Stimulated activated naive B cell treated with anti-CD40 and anti-IgM and Interleukin-4, amounts not matched to agents 10 μg/mL and 1 μg/mL and 100 μg/mL, for 72 hours (primary cell): ENCODE measurements at places on chromosomes 6 and 20.
A peak's percentile ranks its signal among the peaks of the same experiment; 100 is the strongest.

- DNase-seq, result no peak
Observed at GRCh38 chr6:158257425-158257759, 54.9 kb upstream of the TULP4 start.

- no peak for DNase-seq
Observed at GRCh38 chr6:25133568-25133967, 145.6 kb upstream of the CARMIL1 start.

DNA sequence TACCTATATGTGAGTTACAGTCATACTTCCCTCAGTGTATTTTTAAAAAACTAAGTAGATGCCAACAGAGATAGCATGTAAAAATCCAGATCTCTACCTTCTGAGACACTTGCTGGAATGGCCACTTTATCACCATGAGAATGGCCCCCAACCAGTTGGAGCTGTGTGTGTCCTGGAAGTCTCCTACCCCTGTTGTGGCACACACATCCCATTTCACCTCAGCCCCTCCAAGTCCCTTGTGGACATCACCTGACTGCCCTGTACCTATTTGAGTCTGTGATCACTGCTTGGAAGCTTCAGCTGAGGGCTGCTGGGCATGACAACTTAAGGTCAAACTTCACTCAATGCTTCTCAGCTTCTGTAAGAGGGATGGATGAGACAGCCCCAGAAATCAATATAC is 24.1 kb downstream of the MOCS1 start:
- no peak for DNase-seq

DNA sequence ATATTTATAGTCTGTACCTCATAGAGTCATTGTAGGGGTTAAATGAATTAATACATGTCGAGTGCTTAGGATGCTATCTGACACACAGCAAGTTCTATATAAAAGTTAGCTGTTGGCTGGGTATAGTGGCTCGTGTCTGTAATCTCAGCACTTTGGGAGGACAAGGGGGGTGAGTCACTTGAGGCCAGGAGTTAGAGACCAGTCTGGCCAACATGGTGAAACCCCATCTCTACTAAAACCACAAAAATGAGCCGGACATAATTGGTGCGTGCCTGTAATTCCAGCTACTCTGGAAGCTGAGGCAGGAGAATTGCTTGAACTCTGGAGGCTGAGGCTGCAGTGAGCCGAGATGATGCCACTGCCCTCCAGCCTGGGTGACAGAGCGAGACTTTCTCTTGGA is 222.9 kb downstream of the UBE3D start:
- no peak for DNase-seq

- DNase-seq, result no peak
Observed at GRCh38 chr6:108796875-108797274, 51.3 kb upstream of the ARMC2 start.

GRCh38 chr6:150967910-150968309 is 102.4 kb downstream of the MTHFD1L start:
- no peak for DNase-seq

- DNase-seq, result no peak
Observed at GRCh38 chr6:167662881-167663205, 163.9 kb upstream of the AFDN start.

DNA sequence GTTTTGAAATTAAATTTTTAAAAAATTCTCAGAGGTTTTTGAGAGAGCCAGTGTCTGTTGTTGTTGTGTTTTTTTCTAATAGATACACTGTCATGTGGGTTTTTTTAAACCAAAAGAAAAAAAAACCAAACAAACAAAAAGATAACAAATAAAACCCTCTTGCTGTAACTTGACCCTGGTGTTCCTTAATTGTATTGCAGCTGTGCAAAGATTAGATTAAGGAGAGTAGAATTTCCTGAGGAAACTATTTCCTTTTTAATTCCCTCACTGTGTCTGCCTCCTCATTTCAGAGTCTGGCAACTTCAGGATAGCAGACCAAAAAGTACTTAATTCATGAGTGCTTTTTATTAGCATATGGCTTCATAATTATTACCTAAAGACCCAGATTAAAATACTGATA is 281.9 kb downstream of the EPM2A start:
- no peak for DNase-seq

GRCh38 chr6:20134613-20135012 is 77.7 kb downstream of the MBOAT1 start:
- no peak for DNase-seq

DNA sequence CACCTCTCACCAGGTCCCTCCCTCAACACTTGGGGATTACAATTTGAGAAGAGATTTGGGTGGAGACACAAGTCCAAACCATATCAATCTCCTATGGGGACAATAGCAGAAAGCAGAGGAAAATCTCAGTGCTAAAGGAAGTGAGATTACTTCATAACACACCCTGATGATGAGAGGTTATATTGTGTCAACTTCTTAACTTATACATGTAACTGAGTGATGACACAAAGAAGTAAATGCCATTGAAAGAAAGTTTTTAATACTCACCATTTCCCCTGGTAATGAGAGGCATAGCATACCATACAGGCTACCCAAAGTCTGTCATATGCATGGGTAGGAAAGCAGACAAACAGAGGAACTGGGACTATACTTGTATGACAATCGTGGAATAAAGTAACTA is 137.2 kb downstream of the MMUT start:
- no peak for DNase-seq

DNA sequence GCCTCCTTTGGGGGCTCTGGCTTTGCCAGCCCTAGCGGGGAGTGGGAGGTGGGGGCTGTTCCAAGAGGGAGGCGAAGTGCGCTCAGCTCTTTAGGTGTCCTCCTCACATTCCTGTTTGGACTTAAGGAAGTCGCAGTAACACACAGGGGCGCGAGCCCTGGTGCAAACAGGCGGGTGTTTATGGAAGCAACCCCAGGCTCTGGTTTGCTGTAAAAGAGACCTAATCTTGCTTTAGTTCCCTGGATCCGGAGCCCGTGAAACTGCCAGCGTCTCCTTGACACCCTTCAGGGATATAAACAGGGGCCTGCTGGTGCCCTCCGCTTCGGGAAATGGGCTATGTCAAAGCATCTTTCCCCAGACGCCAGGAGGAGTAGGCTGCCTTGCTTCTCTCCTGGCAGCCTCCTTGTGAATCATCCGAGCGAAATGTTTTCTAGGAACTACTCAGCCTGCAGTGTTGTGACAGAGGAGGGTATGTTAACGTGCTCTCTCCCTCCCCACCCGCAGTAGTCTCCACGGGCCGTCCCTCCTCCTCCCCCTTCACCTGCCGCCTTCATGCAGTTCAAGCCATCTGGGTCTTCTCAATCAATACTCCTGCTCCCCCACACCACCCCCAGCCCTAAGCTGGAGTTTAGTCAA is 168.0 kb upstream of the LRFN2 start:
- DNase-seq, result no peak

- no peak for DNase-seq
Observed at GRCh38 chr6:32116674-32117073, 7.5 kb upstream of the TNXB start.

GRCh38 chr20:21575167-21575566 is 61.3 kb upstream of the NKX2-2 start:
- no peak for DNase-seq

- DNase-seq, result no peak
Observed at GRCh38 chr6:20708367-20709124, 174.3 kb downstream of the CDKAL1 start.

GRCh38 chr6:149503276-149503675 is 18.5 kb upstream of the ZC3H12D start:
- DNase-seq, result no peak

DNA sequence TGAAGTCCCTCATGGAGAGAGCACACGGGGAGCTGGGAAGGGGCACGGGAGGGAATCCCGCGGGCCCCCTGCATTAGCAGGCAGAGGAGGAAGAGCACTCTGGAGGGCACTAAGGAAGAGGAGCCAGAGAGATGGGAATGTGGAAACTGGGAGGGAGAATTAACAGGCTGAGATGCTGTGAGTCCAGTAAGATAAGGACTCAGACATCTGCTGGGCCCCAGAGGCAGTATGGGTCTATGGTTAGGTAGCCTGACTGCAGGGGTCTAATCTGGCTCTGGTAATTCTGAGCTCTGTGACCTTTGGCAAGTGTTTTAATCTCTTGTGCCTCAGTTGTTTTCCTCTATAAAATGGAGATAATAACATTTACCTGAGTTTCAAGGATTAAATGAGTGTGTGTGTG is 15.7 kb upstream of the SRSF3 start:
- no peak for DNase-seq

- DNase-seq, result no peak
Observed at GRCh38 chr6:157143171-157143889, 180.0 kb downstream of the TMEM242 start.

- no peak for DNase-seq
Observed at GRCh38 chr6:111688331-111688730, 82.7 kb upstream of the TRAF3IP2 start.

GRCh38 chr20:21398109-21399004 is 1.0 kb upstream of the NKX2-4 start:
- DNase-seq, result no peak

DNA sequence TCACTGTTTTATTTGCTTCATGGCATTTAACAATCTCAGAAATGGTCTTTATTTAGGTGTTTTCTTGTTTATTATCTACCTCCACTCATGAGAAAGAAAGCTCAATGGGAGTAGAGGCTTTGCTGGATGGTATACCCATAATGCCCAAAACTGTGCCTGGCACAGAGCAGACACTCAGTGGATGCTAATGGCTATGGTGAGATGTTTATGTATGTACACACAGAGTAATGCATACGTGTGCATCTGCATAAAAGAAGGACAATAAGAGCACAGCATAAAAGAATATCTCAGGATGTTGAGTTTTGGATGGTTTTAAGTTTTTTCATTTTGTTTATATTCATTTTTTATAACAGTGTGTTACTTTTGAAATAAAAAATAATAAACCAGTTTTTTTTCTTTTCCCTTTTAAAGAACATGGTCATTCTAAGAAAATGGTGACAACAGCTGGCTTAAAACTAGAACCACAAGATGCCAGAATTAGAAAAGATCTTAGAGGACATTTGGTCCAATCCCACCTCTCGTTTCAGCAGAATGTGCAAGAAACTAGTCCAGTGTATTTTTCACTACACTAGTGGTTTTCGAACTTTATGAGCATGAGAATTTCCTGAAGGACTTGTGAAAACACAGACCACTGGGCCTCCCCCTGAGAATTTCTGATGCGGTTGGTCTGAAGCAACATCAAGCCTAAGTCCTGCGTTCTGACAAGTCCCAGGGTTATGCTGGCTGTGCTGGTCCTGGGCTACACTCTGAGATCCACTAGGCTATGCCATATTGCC is 131.9 kb downstream of the FYN start:
- DNase-seq, result no peak

- no peak for DNase-seq
Observed at GRCh38 chr6:166613027-166613426, 14.0 kb downstream of the RPS6KA2 start.

DNA sequence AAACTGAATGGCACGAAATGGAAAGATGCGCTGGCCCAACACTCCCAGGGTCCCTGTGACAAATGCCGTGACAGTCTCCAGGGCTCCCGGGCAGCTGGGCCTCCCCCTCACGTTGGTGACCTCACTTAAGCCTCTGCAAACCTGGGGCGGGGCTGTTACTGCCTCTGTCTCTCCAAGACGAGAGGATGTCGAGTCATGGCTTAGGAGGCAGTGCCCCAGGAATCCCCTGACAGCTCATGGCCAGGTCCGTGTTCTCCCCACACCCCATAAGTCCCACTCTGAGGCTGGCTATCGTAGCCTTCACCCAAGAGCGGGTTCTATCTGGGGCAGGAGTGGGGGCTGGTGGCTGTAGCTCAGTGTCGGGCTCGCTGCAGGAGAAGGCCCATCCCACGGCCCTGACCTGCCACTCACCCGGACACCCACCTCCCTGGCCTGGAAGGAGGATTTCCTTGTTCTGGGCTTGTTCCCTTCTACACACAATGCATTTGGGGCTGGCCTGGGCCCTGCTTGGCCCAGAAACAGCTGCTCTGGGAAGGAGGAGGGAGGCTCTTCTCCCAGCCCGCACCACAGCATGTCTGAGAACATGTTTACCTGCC is 5.6 kb upstream of the RPS21 start:
- DNase-seq, result no peak

DNA sequence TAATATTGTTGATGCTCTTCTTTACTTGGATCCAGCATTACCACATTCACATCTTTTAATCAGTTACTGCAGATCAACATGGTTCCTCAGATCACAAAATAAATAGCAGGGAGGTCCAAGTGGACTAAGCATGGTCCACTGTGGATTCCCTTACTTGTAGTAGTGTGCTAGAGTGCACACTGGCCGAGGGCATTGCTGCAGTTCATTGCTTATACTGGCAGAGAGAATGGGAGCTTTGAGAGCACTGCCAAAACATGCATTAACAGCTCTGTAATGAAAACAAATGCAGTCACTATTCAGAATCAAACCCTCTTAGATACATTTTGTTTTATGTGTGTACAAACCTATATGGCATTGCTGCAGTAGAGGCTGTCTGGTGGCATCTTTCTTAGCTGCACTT is 471.5 kb downstream of the CD109 start:
- DNase-seq, result no peak

DNA sequence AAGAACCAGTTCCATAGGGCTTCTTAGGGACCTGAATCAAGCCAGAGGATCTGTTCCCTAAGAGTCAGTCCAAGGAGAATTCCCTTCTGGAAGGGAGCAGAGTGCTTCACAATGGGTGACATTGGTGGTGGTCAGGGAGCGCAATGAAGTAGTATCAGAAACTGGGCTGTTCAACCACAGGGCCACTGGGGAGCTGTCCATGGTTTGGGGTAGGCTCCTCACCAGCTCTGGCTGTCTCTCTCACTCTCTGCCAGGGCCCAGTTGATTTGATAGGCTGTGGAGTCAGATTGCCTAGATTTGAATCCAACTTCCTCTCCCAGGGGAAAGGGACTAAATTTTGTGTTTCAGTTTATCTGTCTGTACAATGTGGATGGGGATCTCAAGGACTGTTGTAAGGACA is 36.7 kb upstream of the CHD6 start:
- no peak for DNase-seq

GRCh38 chr6:106609699-106610098 is 19.6 kb downstream of the RTN4IP1 start:
- DNase-seq, result peak; percentile 17

DNA sequence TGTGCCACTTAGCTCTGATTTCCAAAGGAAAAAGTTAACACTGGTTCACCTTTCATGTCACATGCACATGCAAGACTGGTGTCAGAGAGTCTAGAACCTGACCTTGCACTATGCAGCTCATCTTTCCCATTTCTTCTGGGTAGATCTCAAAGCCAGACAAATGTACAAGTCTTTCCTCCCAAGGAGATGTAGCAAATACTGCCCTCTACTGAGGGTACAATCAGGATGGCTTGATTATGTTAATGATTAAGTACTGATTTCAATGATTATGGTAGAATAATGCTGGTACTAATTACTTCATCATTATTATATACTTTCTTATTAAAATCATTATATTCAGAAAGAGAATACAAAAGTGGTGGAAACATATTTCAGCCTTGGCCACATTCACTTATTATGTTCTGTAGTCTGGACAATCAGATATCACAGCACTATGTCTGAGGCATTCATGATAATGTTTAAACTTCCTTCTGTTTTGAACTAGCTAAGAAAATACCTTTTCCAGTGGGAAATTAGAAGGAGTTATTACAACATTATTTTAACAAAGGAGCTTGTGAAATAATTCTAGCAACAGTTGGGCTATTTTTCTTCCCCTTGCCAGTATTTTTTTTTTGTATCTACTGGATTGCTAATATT is 68.5 kb upstream of the FOXO3 start:
- DNase-seq, result no peak
